ENCODE measurements at places on chromosomes 3 and 15.
A peak's percentile ranks its signal among the peaks of the same experiment; 100 is the strongest.

DNA sequence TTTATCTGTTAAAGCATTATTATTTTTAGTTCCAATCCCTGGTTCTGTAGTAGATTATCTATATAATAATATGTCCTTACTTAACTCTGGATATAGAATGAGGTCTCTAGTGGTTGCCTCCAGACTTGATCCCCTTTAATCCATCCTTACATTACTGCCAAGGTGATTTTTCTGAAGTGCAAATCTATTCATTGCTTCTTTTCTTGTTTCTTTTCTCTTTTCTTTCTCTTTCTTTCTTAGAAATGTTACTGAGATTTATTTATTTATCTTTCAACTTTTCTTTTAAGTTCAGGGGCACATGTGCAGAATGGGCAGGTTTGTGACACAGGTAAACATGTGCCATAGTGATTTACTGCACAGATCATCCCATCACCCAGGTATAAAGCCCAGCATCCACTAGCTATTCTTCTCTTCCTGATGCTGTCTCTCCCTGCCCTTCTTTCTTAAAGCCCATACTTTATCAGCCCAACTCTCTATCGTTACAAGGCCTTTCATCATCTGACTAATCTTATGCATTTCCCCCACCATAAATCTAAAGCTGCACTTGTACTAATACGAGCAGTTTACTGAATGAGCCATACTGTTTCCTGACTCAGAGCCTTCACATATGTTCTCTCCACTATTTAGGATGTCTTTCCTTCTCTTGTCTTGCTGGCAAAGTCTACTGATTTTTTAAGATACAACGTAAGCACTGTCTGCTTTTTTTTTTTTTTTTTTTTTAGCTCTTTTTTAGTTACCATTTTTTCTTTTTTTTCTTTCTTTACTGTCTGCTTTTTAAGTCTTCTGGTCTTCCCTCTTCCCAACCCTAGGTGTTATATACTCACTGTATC, 4.6 kb downstream of the GLCE start:
- DNase-seq: no peak

GRCh38 chr3:134276086-134276485, 25.4 kb upstream of the RYK start:
- no peak for DNase-seq

DNA sequence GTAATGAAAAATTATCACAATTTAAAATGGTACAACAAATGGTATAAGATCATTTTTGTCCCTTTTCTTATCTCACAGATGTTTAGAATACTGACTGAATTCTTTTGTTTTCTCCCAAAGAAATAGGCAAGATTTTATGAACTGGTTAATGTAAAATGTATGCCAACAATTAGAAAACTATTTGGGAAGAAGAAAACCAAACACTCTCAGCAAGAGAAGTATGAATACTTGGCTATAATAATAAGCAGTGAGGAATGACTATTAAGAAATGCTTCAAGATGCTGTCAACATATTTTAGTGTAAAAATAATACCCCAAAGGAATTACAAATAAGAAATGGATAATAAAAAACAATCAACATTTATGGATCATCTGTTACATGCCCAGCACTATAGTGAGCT, 18.5 kb downstream of the SHQ1 start:
- no peak for DNase-seq

DNA sequence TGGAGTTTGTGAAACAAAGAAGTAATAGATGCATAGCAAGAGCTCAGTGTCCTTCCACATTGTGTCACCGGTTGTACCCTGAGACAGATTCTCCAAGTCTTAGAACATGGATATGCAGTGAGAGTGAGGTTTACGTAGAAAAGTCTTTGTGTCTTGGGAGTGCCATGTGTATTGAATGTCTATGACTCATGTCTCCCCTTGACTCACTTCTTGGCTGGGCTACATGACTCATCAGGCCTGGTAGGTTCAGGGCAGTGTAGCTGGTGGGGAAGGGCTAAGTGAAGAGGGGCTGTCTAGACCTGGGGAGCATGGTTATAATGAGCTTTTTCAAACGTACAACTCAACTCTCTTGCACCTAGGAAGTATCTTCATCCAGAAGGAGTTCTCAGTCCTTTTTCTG, 167.4 kb downstream of the GAP43 start:
- DNase-seq: peak; percentile 34

DNA sequence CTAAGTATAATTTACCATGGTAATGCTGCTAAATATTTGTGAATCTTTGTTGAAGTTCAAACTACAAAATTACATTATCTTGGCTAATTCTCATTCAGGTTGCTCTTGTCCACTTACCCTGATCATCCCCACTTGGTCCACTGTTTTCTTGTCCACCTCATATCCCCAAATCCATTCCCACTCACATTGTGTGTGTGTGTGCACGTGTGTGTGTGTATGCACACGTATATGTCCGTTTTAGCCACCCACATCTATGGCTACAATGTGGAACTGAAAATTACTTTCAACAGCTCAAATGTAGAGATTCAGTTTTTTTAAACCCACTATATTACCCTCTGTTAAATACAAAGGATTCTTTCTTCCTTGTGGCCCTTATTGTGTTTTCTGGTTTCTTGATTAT, 15.2 kb upstream of the MEIS2 start:
- DNase-seq: no peak

DNA sequence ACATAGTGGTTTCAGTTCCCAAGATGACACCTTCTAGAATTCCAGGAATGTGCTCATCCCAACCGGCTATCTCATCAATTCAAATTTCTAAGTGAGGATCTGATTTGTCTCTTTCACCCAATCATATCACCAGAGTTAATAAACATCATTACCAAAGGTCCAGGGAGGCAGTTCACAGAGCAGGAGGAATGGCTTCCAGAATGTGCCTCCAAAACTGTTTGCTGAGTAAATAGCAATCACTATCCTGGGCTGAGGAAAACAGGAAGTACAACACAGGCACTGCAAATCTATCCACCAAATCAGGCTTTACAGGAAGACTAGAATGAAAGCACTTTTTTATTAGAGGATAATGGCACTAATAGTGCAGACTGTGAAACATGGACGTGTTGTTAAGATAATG, 61.5 kb downstream of the OSBPL10 start:
- DNase-seq: no peak

DNA sequence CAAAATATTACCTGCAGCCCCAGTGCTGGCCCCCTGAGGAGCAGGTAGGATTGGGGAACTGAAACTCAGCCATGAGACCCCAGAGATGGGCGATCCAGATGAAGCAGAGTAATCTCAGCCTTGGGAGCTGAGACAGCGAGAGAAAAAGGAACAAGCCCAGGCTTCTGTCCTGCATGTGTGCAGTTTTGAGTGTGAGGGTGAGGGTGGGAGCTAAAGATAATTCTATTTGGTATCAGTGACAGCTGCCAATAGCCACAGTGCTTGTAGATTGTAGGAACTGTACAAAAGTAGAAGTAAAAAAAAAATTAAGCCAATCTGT, 5.9 kb downstream of the ATP8B4 start:
- no peak for DNase-seq

GRCh38 chr3:169836942-169837275, 24.2 kb upstream of the LRRC34 start:
- DNase-seq: no peak

GRCh38 chr15:25946241-25946805, 83.2 kb upstream of the ATP10A start:
- no peak for DNase-seq

DNA sequence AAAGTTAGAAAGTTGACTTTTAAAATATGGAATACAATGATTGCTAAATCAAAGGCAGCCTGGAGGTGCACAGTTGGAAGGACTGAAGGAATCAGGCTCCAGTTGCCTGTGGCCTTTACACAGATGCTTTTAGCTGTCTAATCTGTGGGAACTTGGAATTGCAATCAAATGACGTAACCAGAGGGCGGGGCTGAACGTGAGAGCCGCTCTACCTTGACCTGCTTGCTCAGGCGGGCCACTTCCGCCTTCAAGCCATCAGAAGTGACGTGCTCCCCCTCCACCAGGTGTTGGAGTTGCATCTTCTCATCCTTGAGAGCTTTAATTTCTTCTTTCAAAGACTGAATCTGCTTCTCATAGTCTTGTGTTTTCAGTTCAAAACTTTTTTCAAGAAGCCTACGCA, 37.7 kb upstream of the GNB5 start:
- DNase-seq: no peak

DNA sequence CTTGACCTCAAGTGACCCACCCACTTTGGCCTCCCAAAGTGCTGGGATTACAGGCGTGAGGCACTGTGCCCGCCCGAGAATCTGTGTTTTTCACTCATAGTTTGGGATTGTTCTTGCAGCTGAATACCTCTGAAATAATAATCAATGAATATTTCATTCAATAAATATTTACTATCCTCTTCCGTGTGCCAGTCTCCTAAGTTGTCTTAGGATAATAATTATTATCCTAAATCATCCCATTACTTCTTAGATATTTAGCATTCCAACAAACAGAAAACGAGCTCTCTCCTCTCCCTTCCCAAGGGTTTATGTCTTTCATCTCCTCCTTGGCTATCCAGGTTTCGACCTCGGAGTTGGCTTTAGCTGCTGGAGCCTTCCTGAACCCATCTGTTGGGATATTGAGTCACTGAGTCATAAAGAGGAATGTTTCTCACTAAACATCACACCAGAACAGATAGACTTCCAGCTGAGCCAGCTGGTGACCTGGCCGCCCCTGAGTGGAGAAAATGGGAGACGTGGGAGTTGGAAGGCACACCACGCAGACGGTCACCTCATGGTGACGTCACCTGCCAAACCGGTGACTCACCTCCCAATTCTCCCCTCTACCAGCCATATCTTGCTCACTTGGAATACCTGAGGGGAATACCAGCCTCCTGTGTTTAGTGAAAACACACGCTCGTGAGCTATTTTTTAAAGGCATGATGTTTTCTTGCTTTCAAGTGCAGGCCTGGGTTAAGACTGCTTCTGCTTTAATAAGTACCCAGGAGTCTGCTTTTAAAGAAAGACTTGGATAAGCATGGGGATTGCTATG, 43.9 kb downstream of the BHLHE40 start:
- DNase-seq: no peak

- DNase-seq: no peak
Observed at GRCh38 chr3:69613286-69613685, 126.0 kb upstream of the MITF start.

DNA sequence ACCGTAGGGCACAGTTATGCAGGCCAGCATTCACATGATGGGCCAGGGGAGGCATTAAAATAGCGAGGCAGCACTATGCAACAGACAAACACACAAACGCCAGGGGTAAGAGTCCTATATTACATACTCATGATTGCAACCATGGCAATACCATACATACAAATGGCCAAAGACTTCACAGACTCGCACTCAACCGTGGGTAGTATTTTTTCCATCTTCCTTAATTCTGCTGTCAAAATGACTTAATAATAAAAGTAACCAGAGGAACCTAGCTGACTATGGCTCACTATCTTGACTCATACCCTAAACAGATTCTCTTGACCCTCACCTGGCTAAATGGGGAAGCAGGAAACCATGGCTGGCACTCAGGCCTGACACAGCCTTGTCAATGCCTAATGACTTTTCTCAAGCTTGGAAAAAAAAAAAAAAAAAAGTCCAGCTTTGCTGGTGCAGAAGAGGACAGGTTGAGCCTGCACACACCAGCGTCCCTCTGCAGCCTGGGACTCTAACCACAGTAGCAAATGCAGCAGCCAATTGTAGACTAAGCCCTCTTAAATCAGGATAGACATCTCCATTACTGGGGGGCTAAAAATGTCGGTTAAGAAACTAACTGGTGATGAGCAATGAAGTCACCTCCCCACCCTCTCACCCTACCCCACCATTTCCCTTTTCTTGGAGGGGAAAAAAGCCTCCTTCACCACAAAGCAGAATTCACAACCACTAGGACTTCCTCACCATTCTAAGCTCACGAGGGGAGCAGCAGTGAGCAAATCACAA, 23.1 kb downstream of the CCDC12 start:
- DNase-seq: no peak

GRCh38 chr3:133799794-133800585, 5.6 kb upstream of the SRPRB start:
- no peak for DNase-seq

DNA sequence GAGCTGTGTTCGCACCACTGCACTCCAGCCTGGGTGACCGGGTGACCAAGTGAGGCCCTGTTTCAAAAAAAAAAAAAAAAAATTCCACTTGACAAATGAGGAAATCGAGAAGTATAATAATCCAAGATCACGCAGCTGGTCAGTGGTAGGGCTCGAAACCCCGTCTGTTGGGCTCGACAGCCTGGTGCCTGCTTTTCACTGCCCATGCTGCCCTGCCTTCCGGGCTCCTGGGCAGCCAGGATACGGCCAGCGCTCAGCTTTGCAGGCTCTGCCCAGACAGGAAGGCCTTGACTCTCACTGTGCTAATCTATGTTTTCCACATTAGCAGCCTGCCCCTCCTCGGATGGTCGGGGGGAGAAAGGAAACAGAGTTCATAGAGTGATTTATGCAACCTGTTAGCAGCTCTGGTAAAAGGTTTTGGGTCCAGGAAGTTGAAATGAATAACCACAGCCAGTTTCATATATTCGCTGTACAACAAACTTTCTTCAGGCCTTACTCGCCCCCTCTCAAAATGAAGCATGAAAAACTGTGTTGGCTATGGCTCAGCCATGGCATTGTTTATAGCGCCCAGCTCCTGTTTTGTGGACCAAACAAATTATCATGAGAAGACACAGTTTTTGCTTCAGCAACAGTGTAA, 108.8 kb downstream of the XXYLT1 start:
- DNase-seq: no peak

DNA sequence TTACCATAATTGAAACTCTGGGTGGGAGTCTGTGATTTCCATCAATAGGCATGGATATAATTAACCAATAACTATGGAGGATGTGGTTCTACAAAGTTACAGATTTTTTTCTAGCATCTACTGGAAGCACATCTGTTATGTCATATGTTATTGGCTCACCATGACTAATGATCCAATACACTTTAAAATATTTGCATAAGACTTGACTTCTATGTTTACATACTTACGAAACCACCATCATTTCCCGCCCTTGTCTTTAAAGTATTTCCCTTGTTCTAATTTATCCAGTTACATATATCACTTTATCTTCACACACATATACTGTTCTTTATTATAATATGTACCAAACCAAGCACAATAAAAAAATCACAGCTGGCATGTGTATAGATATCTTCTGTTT, 380.3 kb upstream of the CBLB start:
- no peak for DNase-seq

DNA sequence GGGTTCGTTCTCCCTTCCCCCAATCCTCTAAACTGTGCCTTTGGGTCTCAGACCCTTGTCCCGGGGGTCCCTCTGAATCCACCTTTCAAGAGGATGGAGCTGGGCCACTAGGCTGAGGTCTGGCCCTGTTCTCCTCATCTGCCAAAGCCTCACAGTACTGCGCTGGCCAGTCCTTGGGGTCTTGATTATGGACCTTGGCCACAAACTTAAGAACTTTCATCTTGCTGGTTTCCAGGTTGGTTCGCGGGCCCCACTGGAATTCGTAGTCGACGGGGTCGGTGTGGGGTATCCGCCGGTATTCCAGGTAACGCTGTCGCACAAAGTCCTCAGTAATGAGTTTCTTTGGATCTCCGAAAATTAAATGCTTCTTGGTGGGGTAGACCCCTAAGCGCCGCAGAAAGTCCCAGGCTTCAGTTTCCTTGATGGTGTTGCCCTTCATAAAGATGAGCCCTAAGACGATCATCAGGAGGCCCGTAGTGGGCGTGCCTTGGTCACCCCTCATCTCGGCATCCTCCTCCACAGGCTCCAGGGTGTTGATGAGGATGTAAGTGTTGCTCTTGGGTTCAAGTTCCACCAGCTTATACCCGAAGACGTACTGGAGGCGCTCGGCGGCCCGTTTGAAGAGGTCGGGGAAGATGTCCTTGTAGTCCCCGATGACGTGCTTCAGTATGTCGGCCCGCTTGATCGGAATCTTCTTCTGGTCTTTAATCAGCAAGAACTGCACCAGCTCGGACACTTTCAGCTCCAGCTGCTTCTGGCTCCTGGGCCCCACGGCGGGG, 727 bp downstream of the NSMCE3 start:
- peak; percentile 38 for DNase-seq

GRCh38 chr3:47421741-47422649, 41.2 kb downstream of the PTPN23 start:
- no peak for DNase-seq
